ENCODE measurements at places on chromosomes 4 and X.

DNA sequence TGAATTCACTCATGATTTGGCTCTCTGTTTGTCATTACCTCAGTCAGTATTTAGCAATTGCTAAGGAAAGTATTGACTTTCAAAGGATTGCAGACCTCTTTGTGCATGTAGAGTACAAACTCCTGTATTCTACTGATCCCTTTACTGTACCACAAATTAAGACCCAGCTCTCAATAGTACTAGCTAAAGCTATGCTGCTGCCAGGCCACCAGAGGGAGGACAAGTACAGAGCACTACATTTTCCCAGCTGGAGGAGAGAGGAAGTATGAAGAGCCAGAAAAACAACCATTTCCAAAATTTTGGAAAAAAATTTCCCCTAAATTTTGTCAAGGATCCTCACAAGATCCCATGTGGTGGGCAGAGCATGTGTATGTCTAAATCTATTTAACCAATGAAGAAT, 175.0 kb upstream of the MTMR8 start:
- no peak for DNase-seq

DNA sequence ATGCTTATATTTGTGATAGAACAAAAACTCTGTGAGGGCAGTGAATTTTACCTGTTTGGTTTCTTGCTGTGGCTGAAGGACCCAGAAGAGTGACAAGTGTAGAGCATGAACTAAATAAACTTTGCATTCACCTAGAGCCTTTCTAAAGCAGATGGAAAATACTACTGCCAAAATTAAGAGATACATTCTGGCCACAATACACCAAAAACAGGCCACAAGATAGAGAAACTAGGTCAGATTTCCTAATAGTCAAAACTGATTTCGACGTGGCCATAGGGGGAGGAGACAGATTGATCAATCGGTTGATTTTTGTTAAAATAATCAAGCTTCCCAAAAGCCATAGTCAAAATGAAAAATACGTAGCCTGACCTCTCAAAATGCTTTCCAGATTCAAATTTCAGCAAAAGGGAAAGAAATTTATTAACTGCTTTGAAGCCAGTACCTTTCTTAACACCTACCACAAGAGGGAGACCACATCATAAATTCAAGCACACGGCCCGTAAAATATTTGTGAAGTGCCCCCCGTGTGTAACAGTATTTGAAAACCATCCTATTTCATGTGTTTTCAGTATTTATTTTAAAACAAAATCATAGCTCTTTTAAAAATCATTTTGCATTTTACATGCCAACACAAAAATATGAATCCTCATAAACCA, 132.4 kb downstream of the CORIN start:
- DNase-seq: no peak

- peak; percentile 64 for DNase-seq
These were observed 17.8 kb downstream of the WDR1 start for GRCh38 chr4:10098780-10099160.

GRCh38 chr4:186917136-186917535, 193.5 kb upstream of the FAT1 start:
- DNase-seq: no peak

DNA sequence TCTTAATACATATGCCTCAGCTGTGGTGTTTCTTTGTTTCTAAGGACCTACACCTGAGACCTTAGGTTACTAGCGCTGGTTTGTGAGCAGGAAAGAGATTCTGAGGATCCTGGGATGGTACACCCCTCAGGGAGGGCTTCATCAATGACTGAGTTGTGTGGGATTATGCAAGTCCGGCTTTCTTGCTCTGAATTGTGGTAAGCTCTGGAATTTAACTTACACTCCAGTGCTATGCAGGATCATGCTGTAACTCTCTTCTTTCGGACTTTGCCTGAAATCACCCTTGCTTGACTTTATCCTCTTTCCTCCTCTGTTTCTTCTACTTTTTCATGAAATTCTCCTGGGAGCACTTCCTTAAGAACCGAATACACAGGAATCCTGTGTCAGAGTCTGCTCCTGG, 431.5 kb upstream of the BOD1L1 start:
- DNase-seq: no peak

All from RCC 7860 (cell line).